ENCODE measurements at places on chromosomes 12 and 14.
A peak's percentile ranks its signal among the peaks of the same experiment; 100 is the strongest.

DNA sequence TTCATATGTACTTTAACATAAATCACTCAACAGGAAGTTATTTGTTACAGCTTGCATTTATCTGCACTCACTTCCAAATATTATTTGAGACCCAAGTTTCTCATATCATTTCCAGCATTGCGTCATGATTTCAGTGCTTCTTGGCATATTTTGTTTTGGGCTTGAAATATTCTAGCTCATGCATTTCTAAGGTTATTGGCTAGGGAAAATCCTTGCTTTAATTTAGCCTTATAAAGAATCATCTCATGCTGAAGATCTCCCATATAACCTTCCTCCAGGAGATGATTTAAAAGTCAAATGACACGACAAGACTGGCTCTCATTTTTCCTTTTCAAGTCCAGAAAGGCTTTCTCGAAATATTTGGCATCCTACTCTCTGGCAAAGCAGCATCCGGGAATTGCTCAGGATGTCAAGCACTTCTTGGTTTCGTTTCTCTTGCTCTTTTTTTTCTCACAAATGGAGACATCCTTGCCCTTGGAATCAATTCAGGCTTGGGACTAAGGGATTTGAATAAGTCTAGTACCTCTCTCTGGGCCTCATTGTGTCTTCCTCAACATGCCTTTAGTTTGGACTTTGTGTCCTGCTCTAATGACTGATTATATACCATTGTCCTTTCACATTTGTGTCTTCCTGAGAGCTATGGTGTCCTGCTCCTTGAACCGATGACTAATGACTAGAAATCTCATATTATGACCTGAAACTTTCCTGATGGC is 295.0 kb downstream of the RMST start:
- no peaks in the 10 kb centered on the region for H3K4me1 ChIP-seq
- H3K27me3 ChIP-seq = no peaks in the 10 kb centered on the region
- H3K36me3 ChIP-seq = no peaks in the 10 kb centered on the region
- no peak overlapping the region for H3K4me3 ChIP-seq
- DNase-seq = no peak

DNA sequence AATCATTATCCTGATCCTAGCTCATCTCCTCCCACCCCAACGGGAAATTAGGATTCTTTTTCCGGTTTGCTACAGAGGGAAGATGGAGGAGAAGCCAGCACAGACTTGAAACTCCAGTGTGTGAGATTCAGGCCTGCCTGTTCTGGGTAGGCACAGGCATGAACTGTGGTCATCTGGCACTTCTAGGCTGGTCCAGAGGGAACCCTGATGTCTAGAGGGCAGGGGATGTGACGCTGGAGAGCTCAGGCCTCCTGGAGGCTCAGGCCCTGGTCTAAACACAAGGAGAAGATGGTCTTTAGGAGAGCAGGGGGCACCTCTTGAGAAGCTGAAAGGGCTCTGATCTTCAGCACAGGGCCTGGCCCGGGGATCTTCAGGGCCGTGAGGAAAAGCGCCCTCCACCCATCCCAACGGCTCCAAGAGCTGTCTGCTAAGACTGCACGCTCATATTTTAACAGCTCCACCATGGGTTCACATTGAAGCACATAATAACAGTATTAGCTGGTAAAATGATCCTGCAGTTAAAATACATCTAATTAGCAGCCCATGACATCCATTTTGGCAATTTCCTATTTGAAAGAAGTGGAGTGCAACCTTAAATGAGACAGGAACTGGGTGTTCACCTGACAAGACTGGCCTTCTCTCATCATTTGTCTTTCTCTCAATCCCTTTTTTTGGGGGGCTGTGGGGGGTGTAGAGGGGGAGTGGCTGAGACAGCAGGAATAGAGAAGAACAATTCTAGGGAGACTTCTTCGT is 35.4 kb downstream of the BCL11B start:
- no peak for DNase-seq
- peaks cover 10% of the 10 kb centered on the region for H3K27me3 ChIP-seq
- no peaks in the 10 kb centered on the region for H3K36me3 ChIP-seq

DNA sequence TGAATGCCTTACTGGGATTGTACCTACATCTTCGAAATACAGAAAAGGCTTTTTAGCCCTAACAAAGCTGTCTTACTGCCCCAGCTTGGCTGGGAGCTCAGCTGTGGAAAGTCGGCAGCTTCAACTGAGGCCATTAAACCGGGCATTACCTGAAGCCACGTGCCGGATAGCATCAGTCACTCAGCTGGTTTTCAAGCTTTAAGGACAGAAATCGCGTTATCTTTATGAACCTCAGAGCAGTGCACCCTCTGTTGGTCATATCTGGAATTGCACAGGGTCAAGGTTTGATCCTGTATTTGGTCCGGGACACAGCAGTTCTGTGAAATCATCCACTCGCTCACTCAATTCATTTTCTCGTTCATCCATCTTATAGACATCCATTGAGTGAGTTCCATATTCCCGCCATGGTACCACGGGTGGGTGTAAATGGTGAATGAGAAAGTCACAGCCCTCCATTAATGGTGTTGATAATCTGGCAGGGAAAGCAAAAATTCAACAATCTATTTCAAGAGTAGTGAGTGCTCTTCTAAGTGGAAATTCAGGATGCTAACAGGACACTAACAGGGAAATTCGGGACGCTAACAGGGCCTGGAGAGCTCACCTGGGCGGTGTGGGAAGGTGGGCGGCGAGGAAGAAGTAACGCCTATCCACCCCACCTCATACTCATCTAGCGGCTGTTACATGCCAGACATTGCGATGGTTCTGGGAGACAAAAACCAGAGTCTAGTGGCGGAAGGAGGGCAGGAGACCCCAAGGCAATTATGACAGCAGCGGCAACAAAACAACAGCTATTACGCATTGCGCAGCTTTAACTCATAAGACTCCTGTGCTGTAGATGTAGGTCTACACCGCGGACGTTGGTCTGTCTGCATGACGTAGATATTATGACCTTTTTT is 60.6 kb upstream of the TCL1A start:
- H3K27me3 ChIP-seq = no peaks in the 10 kb centered on the region
- H3K36me3 ChIP-seq = no peaks in the 10 kb centered on the region
- no peak for DNase-seq
- H3K4me1 ChIP-seq = no peaks in the 10 kb centered on the region
- no peak overlapping the region for H3K27ac ChIP-seq

DNA sequence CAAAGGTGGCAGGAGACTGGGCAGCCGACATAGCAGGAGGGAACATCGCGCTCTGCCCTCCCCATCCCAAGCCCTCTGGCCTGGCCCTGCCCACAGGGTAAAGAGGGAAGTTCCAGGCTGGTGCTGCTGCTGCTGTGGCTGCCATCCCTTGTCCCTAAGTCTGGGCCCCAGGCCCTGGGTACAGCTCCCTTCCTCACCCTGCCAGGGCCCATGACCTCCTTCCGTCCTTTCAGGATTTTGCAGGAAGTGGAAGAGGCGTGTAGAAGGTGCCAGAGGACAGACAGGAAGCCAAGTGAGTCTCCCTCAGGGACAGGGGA is 14.7 kb upstream of the NCOR2 start:
- H3K36me3 ChIP-seq = no peaks in the 10 kb centered on the region
- no peak for DNase-seq
- peaks cover 8% of the 10 kb centered on the region for H3K4me1 ChIP-seq
- H3K4me3 ChIP-seq = no peak overlapping the region
- H3K27me3 ChIP-seq = no peaks in the 10 kb centered on the region

DNA sequence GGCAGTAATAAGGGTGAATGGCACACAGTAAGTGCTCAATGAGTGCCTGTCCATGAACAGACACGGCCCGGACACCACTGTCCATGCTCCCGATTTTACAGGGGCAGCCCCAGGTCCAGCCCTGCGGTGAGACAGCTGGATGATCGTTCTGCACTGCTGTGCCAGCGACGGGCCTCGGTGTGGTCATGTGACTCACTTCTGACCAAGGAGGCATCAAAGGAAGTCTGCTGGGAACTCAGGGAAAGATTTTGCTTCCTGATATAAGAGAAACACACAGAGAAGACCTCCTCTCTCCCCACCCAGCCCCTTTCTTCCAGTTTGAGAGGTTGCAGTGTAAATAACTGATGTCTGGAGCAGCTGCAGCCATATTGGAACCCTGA is 126.6 kb downstream of the SCARB1 start:
- H3K36me3 ChIP-seq = no peaks in the 10 kb centered on the region
- no peak overlapping the region for H3K4me3 ChIP-seq
- H3K4me1 ChIP-seq = peaks cover 34% of the 10 kb centered on the region
- no peak overlapping the region for H3K27ac ChIP-seq
- no peak for DNase-seq

DNA sequence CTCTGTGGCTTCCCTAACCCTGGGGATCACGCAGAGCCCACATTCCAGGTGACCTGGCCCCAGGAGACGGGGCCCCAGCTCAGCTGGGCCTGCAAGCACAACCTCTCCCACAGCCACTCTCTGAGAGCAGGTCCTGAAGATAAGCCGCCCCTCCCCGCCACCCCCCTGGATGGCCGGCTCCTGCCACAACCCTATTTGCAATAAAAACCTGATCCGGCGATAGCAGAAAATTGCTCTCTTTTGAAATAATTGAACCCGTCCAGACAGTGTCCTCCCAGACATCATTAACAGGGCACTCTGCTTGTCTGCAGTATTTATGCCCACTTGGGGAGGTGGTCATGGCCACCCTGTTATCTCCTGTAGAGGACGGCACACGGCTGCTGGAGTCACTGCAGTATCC is 5.0 kb downstream of the C14orf180 start:
- H3K36me3 ChIP-seq = no peaks in the 10 kb centered on the region
- DNase-seq = no peak
- no peak overlapping the region for H3K27ac ChIP-seq
- H3K4me3 ChIP-seq = no peak overlapping the region
- no peaks in the 10 kb centered on the region for H3K4me1 ChIP-seq
- no peaks in the 10 kb centered on the region for H3K27me3 ChIP-seq

GRCh38 chr12:117485984-117486839 is 124.8 kb upstream of the NOS1 start:
- H3K4me3 ChIP-seq = no peak overlapping the region
- H3K27me3 ChIP-seq = no peaks in the 10 kb centered on the region
- no peaks in the 10 kb centered on the region for H3K4me1 ChIP-seq
- H3K36me3 ChIP-seq = no peaks in the 10 kb centered on the region
- no peak overlapping the region for H3K27ac ChIP-seq
- DNase-seq = no peak

- peak overlapping the region; percentile 44 for H3K27ac ChIP-seq
- H3K4me3 ChIP-seq = no peak overlapping the region
- no peaks in the 10 kb centered on the region for H3K27me3 ChIP-seq
- DNase-seq = no peak
- peaks cover 11% of the 10 kb centered on the region for H3K4me1 ChIP-seq
- H3K36me3 ChIP-seq = no peaks in the 10 kb centered on the region
Measured at GRCh38 chr12:94553130-94553519, 93.5 kb upstream of the CEP83 start.

DNA sequence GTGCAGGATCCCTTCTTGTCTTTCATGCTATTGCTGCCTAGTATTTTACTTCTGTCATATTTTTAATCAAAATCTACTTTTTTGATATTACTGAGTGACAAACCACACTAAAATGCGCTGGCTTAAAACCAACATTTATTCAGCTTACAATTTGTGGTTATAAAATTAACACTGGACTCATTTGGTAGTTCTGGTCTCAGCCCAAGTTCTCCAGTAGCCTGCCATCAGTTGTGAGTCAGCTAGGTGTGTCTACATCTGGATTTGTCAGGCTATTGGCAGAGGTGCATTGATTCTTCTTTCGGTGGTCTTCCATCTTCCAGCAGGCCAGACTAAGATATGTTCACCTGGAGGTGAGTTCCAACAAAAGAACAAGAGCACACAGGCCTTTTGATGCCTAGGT is 765.1 kb upstream of the FBXO33 start:
- no peaks in the 10 kb centered on the region for H3K27me3 ChIP-seq
- DNase-seq = no peak
- no peak overlapping the region for H3K4me3 ChIP-seq
- H3K27ac ChIP-seq = no peak overlapping the region
- H3K36me3 ChIP-seq = no peaks in the 10 kb centered on the region

GRCh38 chr12:1130164-1130563 is 139.1 kb downstream of the ERC1 start:
- H3K27ac ChIP-seq = no peak overlapping the region
- DNase-seq = no peak
- H3K27me3 ChIP-seq = no peaks in the 10 kb centered on the region
- H3K36me3 ChIP-seq = no peaks in the 10 kb centered on the region

DNA sequence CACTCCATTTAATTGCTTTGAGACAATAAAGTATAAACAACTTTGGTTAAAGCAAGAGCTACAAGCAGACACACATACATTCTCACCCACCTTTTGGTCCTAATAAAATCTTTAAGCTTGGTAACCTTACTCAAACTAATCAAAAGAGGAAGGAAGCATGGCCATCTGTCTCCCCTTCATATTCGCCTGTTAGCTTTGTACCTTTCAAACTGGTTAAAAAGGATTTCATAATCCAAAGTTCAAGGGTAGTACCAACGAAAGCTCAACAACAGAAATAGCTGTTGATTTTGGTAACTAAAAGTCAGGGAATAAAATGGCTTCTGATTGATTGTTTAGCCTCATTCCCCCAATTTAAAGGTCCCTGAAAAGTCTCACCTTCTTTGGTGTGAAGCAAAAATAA is 456.9 kb downstream of the BCAT1 start:
- H3K36me3 ChIP-seq = no peaks in the 10 kb centered on the region
- no peaks in the 10 kb centered on the region for H3K4me1 ChIP-seq
- no peak for DNase-seq
- no peak overlapping the region for H3K27ac ChIP-seq
- H3K27me3 ChIP-seq = no peaks in the 10 kb centered on the region

DNA sequence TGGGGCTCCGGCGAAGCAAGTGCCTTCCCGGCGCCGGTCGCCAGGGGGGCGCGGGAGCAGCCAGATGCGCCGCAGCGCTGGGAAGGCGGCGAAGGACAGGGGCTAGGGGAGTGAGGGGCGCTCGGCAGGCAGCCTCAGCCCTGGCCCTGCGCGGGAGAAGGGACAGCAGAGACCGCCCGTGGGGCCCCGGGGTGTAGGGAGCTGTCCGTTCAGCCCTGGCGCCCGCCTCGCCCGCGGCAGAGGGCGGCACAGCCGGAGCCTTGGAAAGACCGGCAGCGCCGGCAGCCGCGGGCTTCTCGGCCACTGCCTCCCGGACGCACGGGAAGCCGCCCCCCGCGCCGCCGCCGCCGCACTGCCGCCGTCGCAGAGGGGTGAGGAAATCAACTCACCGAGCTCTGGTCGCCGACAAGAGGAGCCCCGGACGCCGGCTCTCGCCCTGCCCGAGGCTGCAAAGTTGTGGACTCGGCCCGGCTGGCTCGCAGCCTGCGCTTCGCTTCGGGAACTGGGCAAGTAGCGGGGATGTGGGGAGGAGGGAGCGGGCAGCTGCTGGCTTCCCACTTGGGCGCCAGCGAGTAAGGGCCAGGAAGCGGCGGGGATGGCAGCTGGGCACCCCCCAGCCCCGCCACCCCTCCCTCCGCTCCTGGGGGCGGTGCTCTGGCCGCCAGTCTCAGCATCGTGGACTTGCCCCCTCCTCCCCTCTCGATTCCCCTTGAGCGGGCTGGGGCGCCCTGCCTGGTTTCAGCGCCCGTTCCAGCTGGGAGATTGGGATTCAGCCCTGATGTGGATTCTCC is at the start of gene ZDHHC22:
Gene ZDHHC22 (minus strand): TSS at position 578 of the 791 bp plus-strand sequence. CDS start 2,053 bp downstream, outside the sequence.
- H3K27ac ChIP-seq = no peak within 1 kb of the TSS
- no peak within 1 kb of the TSS for H3K4me3 ChIP-seq
- H3K36me3 ChIP-seq = no peaks in the 10 kb centered on the region
- peaks cover 19% of the 10 kb centered on the region for H3K4me1 ChIP-seq
- no peak for DNase-seq
